CD4-positive, alpha-beta T cell (primary cell): ENCODE measurements at places on chromosomes 3 and 15. TPM values are rescaled to one million over a fixed set of nuclear protein-coding genes. Genes with fewer than 3 reads are reported as not detected.

The LRRC31 gene
- total RNA-seq, result not detected

The ZNF770 gene
- total RNA-seq, result 35.4 TPM

The ROBO2 gene
- not detected for total RNA-seq

The MB21D2 gene
- 0.78 TPM for total RNA-seq

The CHL1 gene
- not detected for total RNA-seq

The ARL14 gene
- total RNA-seq, result not detected
